ENCODE measurements at places on chromosomes 3 and 15.

- no peak for DNase-seq
Observed at GRCh38 chr3:120396469-120396868, 47.3 kb upstream of the LRRC58 start.

- no peak for DNase-seq
Observed at GRCh38 chr3:97576221-97576620, 188.3 kb upstream of the ARL6 start.

DNA sequence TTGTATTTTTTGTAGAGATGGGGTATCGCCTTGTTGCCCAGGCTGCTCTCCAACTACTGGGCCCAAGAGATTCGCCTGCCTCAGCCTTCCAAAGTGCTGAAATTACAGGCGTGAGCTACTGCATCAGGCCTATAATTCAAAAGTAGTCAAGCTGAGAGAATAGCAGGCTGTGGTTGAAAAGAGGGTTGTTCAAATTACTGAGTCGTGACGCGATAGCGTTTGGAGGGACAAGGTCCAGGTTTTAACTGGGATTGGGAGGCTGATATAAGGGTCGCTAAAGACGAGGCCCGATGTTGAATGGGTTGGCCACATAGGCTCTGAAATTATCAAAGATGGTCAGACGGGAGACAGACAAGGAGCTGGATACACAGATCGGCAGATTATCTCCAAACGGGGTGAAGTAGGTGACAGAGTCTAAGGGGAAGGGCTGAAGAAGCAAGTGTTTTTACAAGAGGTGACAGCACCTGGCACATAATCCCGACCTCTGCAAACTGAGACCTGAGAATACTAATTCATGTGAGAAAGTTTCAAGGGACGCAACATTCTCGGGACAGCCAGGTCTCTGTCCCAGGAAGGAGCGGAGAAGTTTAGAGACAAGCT lies 759 bp upstream of the ARID3B start:
- DNase-seq: no peak

- DNase-seq: no peak
Observed at GRCh38 chr3:144516589-144516988, 545.0 kb downstream of the DIPK2A start.

DNA sequence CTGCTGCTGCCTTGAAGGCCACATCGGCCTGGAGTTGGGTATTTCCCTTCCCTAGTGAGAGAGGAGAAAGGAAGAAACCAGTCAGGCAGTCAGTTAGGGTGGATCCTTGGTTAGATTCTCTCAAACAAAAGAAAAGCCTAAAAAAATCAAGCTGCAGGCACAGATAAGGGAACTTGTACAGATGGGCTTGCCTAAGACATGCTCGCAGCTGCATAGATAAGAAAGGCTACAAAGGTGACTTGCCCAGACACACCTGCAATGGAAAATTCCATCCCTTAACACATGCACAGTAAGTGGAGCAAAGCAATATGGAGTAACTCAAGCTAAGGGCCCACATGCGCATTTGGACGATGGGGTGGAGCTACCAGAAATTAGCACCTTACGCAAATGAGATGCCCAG lies 199.7 kb upstream of the ARPP21 start:
- no peak for DNase-seq

DNA sequence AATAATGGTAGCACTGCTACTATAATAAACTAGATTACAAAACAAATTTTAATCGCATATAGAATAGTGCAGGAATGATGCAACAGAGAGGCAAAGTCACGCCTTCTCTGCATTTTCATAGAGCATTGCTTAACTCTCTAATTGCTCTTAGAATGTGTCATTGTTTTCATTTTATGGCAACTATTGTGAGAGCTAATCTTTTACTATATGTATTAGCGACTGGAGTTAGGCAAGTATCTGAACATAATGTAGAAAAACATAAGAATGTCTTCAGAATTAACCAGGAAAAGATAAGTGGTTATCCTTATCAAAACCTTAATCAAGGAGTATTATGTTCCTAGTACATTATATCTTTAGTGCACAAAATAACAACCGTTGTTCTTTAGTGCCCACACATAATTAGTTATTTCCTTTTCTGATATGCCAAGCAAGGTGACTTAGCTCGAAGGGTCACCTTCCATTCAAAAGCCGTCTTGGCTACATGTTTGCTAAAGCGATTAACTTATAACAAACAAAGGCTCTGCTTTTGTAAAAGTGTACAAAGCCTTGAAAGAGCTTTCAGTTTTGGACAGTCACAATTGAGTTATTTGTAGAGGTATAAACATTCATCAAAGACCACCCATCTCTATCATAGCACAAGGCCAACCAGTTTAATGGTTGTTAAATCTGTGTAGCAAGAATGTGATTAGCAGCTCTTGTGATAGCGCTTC lies 1328.9 kb downstream of the ROBO2 start:
- DNase-seq: no peak

DNA sequence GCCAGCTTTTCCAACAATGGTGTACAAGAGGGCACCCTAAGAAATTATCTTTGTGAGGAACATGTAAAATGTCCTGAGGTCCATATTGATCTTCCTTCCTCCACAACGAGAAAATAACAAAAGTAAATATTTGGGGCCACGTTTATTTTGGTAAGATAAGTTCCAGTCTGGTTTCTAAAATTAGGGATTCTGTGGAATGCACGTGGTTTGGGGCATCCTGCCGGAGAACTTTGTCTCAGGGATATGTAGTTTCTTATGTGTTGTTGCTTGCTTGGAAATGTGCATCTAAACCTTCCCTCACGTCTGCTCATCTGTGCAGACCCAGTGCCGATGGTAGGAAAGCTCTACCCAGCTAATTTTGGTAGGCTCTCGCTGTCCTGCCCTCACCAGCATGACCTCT lies 62.8 kb downstream of the CTDSPL start:
- no peak for DNase-seq

DNA sequence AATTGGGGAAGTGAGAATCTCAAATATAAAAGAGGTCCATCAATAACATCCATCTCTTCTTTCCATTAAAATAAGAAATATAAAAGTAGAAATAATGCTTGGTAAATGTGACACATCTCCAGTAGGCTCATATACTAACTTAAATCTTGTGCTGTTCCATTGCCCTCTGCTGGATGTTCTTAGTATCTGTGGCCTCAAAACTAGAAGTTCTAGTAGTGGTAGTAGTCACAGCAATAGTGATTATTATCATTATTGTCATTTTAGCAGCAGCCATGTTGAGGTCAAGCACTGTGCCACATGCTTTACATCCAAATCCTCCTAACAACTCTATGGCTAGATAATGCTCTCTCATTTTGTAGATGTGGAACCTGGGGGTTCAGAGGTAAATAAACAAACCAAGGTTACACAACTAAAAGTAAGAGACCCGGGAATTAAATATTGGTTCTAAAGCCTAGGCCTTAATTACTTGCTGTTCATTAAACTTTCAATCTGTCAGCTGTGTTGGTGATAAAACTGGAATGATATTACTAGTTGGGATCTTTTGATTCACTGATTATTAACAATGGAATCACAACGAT lies 20.2 kb upstream of the BTLA start:
- DNase-seq: no peak

DNA sequence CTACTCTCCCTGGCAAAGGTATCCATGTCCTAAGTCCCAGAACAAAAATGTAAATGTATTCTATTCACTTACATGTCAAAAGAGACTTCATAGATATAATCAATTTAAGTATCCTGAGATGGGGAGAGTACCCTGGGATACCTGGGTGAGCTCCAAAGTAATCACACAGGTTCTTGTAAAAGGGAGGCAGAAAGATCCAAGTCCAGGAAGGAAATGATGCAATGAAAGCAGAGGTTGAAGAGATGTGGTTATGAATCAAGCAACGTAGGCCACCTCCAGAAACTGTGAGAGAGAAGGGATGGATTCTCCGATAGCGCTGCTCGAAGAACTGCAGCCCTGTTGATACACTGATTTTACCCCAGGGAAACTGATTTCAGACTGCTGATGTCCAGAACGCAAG lies 93.9 kb upstream of the VGLL3 start:
- no peak for DNase-seq

- DNase-seq: no peak
Observed at GRCh38 chr15:67130673-67131601, 65.5 kb downstream of the SMAD3 start.

Data from activated B cell treated with CpG ODN at 0.5 μM for 24 hours (primary cell).